NCI-H1930 (cell line): ENCODE measurements at places on chromosomes 5 and 9.

GRCh38 chr9:70043689-70044489 lies at the start of gene MAMDC2:
TSS of gene MAMDC2 (plus strand) at chr9:70043848. CDS start at chr9:70044198, 350 bp downstream.
- no peak for DNase-seq

DNA sequence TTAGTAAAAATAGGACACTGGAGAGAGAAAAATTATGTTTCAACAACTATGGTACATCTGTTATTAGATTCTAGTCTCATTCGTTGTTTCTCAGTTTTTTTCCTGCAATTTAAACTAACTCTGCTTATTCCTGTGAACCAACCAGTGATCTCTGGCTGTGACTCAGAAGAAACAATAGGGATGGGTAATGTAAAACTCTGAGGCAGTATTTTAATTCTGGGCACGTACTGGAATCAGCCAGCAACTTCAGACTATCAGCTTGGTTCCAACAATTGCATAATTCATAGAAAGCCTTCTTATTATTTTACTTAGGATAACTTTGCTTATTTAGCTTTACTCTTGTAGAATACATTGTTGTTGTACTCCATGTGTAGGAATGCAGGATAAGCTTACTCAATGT lies 28.8 kb downstream of the MLLT3 start:
- DNase-seq, result no peak

DNA sequence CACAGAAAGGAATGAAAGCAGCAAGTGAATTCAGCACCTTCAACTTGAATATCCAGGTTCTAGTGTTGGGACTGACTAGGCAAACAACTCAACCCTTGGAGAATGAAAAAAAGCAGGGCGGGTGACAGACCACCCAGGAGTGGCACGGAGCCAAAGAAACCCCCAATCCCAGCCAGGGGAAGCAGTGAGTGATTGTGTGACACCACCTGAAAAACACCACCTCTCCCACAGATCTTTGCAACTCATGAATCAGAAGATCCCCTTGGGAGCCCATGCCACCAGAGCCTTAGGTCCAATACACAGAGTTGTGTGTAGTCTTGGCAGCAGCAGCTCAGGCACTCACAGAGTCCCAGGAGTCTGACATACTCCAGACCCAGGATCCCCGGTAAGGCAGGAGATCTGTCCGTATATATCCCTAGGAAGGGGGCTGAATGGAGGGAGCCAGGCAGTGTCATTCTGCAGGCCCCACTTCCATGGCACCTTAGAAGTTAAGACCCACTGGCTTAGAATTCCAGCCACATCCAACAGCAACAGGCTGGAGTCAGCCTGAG lies 22.1 kb upstream of the ROR2 start:
- no peak for DNase-seq

DNA sequence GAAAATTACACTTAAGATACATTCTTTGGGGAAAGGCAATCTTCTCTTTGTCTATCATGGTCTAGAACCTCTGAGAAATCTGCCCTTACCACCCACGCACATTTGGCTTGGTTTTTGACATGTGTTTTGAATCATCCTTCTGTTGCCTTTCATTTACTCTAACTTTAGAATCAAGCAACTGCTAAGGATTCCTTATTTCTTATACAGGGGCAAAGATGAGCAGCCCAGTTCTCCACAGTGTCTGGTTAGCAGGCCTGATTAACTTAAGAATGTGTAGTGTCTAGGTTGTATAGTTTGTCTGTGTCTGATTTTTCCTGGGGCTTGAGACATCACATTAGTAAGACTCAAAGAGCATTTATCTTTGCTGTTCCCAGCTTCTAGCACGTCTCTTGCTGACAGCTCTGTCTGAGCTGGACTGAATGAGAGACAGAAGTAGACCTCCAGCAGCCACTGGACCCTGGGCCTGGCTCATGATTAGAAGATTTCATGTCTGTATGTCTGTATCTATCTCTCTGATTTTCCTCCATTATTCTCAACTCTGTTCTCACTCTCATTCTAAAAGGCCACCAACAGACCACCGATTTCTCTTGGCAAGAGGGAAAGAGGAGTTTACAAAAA lies 31.8 kb upstream of the PCA3 start:
- DNase-seq, result no peak
